Thymus (tissue), 14 donors: ENCODE measurements at places on chromosomes 5 and 9. TPM values are rescaled to one million over a fixed set of nuclear protein-coding genes. Genes with fewer than 3 reads are reported as not detected.

PTCH1 gene
- total RNA-seq: 2.5 TPM

ECSCR gene
- total RNA-seq: 8.7 TPM

SCGB3A2 gene
- total RNA-seq: 0.71 TPM

PALM2AKAP2 gene
- total RNA-seq: 0.76 TPM

NUTM2G gene
- not detected for total RNA-seq

LRRTM2 gene
- 0.57 TPM for total RNA-seq

MACROH2A1 gene
- total RNA-seq: 244 TPM

FAM221B gene
- total RNA-seq: under 0.01 TPM
